NCI-H345 (cell line): ENCODE measurements at places on chromosomes 7 and 10.

- no peak for DNase-seq
These were observed 393.8 kb downstream of the LRMDA start for GRCh38 chr10:75825235-75825634.

- DNase-seq: no peak
These were observed 125.1 kb downstream of the CDH23 start for GRCh38 chr10:71521504-71522441.

- DNase-seq: no peak
These were observed 178.7 kb upstream of the PPP2R2D start for GRCh38 chr10:131722121-131722520.

DNA sequence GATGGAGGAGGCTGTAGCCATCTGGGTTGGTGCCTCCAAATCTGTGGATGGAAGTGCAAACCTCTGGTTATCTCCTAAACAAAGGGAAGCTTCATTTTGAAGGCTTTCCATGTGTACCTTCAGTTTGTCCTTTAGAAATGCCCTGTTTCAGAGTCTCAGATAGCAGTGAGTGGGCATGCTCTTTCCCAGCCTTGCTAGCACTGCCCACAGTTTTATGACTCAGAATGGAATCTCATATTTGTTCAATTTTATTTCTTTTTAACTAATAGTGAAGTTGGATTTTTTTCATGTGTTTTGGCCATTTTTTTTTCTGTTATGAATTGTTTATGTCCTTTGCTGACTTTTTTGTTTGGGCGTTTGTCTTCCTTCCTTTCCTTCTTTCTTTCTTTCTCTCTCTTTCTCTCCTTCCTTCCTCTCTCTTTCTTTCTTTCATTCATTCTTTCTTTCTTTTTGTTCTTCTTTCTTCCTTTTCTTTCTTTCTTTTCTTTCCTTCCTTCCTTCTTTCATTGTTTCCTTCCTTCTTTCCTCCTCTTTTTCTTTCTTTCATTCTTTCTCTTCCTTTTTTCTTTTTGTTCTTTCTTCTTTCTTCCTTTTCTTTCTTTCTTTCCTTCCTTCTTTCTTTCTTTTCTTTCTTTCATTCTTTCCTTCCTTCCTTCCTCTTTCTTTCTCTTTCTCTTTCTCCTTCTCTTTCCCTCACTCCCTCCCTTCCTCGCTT, 25.6 kb downstream of the PRF1 start:
- no peak for DNase-seq

DNA sequence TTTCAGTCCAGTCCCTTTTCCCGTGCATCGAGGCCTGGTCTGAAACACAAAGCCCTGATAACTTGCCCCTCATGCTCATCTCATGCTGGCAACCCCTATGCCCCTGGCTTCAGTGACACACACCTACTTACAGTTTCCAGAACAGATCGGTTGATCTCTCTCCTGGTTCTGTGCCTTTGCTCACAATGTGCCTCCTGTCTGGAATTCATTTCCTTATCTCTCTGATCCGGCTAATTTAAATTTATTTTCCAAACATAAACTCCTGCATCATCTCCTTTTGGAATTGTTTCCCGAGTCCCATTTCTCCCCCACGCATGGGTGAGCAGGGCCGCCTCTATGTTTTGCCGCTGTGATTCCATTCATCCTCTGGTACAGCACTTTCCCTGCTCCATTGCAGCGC, 25.9 kb upstream of the FZD8 start:
- DNase-seq: no peak

- no peak for DNase-seq
These were observed 7.9 kb downstream of the PANK1 start for GRCh38 chr10:89637113-89637512.

DNA sequence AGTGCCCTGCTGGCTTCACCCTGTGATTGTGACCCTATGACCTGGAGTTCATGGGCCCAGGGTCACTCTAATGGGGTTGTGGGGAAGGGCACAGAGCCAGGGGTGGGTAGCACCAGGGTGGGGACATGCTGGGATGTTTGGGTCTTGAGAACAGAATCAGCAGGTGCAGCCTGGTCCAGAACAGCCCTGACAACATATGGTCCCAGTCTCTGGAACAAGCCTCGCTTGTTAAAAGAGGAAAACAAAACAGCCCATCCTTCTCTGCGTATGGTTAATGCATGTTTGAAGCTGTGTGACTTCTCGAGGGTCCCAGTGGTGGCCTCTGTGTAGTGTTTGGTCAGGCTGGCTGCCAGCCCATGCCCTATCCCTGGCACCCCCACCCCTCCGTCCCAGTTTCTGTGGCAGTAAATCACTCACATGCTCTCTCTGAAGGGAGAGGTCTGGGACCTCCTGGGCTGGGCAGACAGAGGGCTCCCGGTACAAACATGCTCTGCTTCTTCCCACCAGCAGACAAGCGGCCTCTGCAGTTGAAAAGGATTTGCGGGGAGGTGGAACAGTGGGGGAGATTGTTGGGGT, 79.4 kb downstream of the FAM241B start:
- DNase-seq: no peak

GRCh38 chr10:127450644-127451043, 98.5 kb upstream of the NPS start:
- DNase-seq: peak; percentile 10

DNA sequence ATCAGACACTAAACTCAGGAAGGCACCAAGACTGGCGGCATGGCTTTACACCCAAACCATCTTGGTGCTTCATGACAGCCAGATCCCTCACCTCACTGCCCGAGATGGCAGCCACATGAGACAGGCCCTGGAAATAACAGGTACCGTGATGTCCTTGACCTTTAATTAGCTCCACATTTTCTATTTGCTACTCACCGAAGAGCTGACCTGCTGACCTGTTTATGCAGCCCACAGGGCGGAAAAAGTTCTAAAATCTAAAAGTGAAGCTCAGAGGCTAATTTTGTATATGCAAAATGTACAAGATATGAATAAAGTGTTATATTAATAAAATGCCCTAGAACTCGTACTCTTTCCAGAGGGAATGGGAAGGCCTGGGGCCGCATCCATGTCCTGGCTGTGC, 51.6 kb upstream of the RASGEF1A start:
- DNase-seq: no peak

DNA sequence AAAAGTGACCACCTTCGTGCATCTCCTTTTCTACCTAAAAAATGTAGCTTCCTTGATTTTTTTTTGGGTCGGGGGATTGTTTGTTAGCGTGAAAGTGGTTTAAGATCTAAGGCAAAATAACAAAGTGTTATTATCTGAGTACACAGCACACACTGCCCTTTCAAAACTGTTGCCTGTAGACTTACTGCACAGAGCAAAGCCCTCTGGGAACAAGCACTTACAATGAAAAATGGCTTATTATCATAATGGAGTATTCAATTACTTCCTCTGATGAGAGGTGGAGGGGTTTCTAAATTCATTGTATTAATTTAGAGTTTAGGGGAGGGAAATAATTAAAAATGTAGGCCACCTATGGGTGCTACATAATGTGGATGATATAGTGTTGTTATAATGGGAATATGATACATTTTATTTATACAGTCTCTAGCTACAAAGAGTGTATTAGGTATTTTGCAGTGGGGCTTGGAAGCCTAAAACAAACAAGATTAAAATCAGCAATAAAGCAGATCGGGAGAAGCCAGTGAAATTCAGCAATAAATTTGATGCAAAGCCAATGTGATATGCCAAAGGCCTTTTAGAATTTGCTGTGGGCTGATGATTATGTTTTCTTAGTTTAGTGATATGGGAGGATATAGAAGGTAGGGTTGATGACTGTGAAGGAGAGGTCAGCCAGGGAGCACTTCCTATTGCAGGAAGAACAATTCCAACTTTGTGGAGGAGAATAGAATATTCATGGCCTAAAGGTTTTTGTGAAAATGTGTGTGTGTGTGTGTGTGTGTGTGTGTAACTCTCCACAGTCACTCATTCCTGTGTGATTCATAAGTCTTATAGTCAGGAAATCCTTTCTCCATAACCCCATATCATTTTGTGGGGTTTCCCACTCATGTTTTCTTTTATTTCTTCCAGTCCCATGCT, 17.7 kb upstream of the EXOC4 start:
- no peak for DNase-seq

- DNase-seq: no peak
These were observed 18.4 kb upstream of the PDGFA start for GRCh38 chr7:537911-538634.

DNA sequence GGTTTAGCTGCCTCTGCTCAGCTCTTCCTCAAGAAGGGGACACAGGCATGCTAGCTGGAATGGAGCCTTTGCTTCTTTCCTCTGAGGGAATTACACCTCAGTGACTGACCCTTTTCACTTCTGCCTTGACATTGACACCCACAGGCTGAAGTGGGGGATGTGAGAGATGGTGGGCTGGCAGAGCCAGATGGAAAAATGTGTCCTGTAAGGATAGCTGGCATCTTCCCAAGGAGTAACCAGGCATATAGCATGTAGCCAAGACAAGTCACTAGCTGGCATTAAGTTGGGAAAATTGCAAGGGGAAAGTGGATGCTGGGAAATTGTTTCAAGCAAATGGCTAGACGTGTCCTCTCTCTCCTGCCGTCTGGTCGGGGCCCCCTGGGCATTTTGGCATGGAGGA, 19.9 kb downstream of the STMP1 start:
- DNase-seq: no peak

GRCh38 chr10:78785991-78786390, 282.8 kb upstream of the ZMIZ1 start:
- no peak for DNase-seq

GRCh38 chr7:50119815-50120637, 27.0 kb upstream of the ZPBP start:
- no peak for DNase-seq

DNA sequence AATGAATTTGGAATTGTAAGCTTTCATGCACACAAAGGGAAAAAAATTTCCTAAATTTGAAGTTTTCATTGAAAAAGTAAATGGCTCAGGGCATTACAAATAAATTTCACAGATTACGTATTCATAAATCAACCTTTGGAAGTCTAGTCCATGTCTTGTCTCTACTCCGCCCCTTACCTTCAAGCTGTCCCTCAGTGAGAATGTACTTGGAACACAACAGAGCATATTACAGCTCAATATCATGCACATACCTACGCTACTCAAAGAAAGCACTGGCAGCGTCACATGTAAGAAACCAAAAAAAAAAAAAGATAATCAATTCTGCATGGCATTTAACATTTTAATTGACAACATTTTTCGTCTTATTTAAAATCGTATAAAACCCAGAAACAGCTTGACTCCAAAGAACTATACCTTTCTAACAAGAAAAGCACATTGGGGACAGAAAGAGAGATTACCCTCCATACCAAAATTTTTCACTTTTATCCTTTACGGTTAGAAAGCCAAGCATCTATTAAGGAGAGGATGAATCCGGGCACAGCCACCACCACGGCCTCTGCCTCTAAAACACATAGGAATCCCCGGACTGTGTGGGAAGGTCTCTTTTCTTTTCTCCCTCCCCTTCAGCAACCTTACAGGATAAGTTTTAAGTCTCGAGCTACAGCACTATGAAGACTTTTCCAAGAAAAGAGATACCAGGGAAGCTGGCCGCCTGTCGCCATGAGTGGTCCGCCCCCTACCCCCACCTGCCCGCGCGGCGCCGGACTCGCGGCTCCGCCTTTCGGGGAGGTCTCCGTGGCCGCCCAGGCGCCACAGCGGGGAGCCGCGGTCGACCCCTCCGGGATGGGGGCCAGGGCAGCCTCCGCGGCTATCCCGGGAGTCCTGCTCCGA, 1.1 kb downstream of the JMJD1C start:
- DNase-seq: no peak

DNA sequence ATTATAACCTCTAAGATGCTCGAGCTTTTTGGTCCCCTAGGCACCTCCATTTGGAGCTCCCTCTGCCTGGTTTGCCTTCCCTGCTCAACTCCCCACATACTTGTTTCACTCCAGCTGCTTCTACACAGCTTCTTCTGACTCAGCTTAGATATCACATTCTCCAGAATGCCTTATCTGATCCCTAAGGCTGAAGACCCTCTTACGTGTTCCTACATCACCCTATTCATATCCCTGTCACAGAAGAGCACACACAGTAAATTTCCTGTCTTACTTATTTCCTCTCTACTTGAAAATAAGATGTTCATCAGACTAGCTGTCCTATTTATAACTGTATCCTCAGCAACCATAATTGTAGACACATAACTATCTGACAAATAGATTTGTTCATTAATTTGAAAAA, 61.3 kb upstream of the RNF148 start:
- DNase-seq: no peak
